ENCODE measurements at places on chromosomes 4 and X.

- no peak for DNase-seq
These were observed 36.9 kb downstream of the COQ2 start for GRCh38 chr4:83247415-83248357.

GRCh38 chr4:6299875-6300274 is 30.2 kb downstream of the WFS1 start:
- DNase-seq, result no peak

DNA sequence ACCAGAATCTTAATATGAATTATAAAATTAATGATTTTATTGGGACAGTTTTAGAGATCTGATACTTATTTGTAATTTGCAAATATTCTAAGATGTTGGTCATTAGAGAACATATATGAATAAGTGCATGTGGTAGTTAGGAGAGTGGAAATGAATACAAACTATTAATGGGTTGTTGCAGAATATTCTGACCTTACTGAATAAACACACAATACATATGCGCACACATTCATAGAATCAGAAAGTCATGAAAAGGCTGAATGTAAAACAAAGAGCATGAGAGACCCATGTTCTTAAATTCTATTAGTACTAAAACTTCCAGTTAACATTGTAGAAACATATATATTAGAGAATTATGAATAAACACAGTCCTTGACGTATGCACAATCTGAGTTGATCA is 301.7 kb upstream of the TRAM1L1 start:
- DNase-seq, result no peak

- DNase-seq, result no peak
These were observed 271.8 kb downstream of the FBXW7 start for GRCh38 chr4:152264106-152264505.

DNA sequence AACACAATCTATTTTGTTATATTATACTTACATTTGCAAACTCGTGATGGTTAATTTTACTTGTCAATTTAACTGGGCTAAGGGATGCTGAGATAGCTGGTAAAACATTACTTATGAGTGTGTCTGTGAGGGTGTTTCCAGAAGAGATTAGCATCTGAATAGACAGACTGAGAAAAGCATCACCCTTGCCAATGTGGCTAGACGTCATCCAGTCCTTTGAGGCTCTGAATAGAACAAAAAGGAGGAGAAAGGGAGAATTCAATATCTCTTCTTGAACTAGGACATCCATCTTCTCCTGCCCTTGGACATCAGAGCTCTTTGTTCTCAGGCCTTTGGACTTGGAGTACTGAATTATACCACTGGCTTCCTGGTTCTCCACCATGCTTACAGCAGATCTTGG is 154.6 kb downstream of the EPHA5 start:
- DNase-seq, result no peak

DNA sequence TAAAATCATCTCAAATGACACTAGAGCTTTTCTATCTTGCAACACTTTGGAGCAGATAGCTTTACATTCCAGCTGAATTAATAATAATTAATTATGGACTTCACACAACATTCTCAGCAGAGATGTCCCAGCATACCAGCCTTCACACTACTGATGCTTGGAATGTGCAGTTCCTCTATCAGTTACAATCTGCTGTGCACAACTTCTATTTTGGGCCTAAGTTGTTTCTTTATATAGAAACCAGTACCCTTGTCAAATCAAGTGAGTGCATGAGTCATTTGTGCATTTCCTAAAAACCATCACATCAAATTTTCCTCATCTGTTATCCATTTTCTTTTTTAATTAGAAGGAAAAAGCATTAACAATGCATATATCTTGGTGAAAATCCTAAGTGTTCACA is 8.8 kb upstream of the RASL11B start:
- no peak for DNase-seq

DNA sequence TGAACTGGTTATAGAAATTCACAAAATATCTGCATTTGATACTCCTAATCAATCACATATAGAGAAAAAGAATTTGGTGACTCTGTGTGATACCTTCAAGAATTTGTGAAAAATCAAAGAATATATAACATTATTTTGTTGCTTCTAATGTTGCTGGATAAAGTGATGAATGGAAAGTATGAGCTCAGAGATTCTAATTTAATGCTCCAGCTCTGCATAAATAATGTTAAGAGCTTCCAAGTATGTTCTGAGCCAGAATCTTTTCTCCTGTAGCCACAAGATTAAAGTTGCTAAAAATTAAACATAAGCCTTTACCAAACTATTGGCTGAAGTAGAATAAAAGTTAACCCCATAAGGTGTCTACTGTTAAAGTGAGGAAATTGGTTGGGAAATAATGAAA is 294.7 kb upstream of the CT83 start:
- no peak for DNase-seq

GRCh38 chrX:40237731-40238178 is 140.0 kb upstream of the BCOR start:
- DNase-seq, result no peak

DNA sequence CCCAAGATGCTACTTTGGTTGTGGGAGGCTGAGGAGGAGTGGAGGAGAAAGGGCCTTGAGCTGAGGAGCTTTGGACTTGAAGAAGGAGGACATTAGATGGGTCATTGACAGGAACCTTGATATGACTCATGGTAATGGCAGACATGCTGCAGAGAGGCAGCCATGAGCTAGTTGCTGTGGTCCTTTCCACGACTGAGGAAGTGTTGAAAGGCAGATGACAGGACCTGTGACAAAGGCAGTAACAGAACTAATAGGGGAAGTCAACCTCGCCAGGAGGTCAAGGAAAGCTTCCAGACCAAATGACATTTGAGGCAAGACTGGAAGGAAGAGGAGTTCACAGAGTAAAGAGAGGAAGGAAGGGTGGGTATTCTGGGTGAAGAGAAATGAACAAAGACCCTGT is 7.6 kb upstream of the XPNPEP2 start:
- no peak for DNase-seq

DNA sequence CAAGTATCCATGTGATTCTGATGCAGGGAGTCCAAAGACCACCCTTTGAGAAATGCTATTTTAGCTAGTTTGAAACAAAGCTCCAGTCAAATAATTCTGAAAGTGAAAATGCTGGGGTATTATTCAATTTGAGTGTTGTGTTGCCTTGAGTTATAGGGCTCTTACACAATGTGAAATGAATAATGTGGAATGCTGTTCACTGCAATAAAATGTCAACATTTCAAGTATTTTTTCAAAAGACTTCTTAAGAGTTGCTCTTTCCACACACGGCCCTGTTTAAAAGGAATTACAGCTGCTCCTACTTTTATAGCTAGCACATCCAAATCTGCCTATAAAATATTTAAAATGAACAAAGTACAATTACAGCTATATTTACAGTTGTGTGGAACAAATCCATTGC is 27.5 kb upstream of the PLS3 start:
- no peak for DNase-seq

DNA sequence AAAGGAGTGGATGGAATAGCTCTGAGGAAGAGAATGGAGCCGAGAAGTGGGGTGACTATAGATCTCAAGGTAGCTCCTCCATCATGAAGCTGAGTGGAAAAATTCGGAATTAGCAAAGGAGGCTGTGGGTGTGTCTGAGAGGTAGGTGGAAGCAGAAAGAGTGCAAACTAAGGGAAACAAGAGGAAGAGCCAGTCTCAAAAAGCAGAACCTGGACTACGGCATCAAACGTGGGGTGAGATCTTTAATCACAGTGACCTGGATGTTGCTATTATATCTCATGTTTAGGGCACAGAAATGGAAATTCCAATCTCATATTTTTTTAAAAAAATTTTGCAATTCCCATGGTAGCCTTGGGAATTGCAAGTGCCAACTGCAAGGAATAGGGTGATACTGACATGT is 162.5 kb upstream of the RASGEF1B start:
- DNase-seq, result no peak

- no peak for DNase-seq
These were observed 373 bp downstream of the ELOVL6 start for GRCh38 chr4:110198049-110198434.

GRCh38 chr4:37471093-37471492 is 215.1 kb downstream of the RELL1 start:
- DNase-seq, result no peak

GRCh38 chr4:3368334-3368733 is 73.4 kb upstream of the HGFAC start:
- DNase-seq, result no peak

- no peak for DNase-seq
These were observed 545.3 kb upstream of the FAT1 start for GRCh38 chr4:187268940-187269339.

GRCh38 chrX:116111934-116112595 is 58.5 kb upstream of the AGTR2 start:
- no peak for DNase-seq

DNA sequence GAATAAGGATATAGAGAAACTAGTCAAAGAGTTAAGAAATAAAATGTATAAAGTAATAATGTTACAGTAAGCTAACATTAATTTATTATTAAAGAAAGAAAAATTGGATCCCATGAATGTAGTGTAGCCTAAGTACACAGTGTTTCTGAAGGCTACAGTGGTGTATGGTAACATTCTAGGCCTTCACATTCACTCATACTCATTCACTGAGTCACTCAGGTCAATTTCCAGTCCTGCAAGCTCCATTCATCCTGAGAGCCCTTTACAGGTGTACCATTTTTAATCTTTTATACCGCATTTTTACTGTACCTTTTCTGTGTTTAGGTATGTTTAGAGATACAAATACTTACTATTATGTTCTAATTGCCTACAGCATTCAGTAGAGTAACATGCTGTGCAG is 120.6 kb upstream of the AGA start:
- no peak for DNase-seq

DNA sequence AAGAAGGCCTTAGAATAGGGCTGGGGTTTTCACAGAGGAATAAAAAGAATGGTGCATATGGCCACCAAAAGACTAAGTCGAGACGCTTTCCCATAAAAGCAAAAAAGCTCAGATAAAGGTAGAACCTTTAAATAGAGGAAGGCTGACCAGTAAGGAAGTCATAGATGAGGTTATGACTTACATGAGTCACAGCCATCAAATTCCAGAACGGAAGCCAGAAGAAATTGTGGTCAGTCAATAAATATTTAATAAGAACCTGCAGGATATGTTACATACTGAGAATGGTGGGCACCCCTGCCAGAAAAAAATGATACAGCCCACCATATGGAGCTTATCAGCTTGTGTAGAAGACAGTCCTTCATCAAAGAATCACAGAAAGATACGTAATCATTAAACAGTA is 120.1 kb downstream of the MANBA start:
- DNase-seq, result no peak

- no peak for DNase-seq
These were observed 56.3 kb downstream of the CCDC149 start for GRCh38 chr4:24856586-24856985.

DNA sequence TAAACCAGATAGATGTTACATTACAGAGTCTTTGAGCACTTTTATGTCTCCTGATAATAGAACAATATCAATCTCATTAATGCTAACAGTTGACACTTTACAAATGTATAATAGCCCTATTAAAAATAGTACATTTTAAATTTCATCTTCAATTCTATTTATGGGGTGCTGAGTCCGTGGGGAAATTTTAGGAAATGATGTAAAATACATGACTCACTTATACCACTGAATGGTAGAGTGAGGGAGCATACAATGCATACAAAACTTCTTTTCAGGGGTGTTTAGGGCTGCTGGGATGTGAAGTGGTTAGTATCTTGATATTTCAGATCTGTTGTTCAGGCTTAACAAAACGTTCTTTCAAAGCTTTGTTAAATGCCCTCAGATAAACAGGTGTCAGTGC is 696.2 kb downstream of the TRAM1L1 start:
- no peak for DNase-seq

DNA sequence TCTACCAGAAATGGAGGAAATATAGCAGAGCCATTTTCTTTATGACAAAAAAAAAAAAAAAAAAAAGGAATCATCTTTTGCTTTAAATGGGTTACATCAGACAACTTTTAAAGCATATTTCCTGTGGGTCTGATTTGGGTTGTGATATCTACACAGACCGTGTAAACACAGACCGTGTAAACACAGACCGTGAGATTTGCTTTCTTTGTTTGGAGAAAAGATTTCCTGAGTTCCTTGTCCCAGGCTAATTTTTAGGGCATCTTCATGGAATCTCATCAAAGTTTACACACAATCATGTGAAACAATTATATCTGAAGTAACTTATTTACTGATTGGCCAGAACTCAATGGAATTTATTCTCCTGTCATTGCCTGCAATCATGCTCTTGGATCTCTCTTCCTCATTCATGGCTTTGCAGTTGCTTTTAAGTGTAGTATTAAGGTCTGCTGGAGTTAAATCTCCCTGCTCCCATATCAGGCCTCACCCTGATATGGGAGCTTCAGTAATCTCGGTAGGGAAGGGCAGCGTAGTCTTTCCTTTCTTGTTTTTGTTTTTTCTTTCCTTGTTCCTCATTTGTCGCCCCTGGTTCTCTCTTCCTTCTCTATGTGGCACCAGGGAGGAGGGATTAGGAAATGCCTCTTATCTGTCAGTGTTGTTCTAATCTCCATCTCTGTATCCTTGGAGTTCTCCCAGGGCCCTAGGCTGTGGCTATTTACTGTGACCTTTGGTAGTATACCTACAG is 248.6 kb upstream of the JADE1 start:
- DNase-seq, result no peak

- peak; percentile 3 for DNase-seq
These were observed 223.1 kb upstream of the DMD start for GRCh38 chrX:33434256-33435092.

- DNase-seq, result no peak
These were observed 119.5 kb downstream of the WDFY3 start for GRCh38 chr4:84846985-84847384.

DNA sequence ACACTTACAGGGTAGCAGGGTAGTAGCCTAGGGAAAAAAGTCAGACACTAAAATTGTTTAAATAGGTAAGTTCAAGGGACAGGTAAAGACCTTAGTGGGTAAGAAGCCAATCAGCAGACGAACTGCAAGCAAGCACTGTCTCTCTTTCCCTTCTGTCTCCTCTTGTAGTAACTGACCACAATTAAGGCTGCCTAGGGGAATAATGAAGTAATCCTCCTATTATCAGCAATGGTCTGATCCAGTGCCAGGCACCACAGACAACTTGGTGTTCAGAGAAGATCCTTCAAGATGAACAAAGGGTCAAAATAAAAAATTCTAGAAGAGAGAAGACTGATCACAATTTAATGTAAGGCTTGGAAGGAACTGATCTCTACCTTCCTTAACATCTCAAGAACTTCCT is 62.9 kb downstream of the ELOVL6 start:
- DNase-seq, result no peak

- DNase-seq, result no peak
These were observed 26.2 kb upstream of the TMPRSS11D start for GRCh38 chr4:67909905-67910584.

All from NCI-H1105 (cell line).